ENCODE measurements at places on chromosomes 1 and 21. TPM values are rescaled to one million over a fixed set of nuclear protein-coding genes. Genes with fewer than 3 reads are reported as not detected.

- DNase-seq: no peak
Observed at GRCh38 chr1:71721532-71721931, 560.8 kb downstream of the NEGR1 start.

DNA sequence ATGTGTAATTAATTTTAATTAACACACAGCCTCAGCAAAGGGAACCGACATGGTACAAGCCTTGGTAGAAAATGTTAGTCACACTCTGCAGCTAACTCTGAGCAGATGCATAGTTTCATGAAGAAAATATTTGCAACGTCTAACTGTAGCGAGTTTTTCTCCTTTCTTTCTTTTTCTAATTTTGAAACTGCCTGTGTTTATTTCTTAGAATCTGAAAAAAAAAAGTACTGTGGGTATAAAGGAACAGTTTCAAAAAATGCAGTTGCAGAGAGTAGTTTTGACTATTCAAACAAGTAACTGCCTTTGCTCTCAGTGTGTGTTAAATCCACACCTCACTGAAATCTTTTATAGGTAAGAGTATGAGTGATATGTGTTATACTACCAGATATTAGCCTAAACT lies 149.9 kb upstream of the C1orf105 start:
- DNase-seq: no peak

MANEAL gene
- polyA plus RNA-seq: 0.93 TPM

MROH7 gene
- polyA plus RNA-seq: 4.9 TPM

KCNQ4 gene
- 0.88 TPM for polyA plus RNA-seq

- DNase-seq: peak; percentile 54
Observed at GRCh38 chr1:15952317-15953258, 23.3 kb downstream of the ZBTB17 start.

DNA sequence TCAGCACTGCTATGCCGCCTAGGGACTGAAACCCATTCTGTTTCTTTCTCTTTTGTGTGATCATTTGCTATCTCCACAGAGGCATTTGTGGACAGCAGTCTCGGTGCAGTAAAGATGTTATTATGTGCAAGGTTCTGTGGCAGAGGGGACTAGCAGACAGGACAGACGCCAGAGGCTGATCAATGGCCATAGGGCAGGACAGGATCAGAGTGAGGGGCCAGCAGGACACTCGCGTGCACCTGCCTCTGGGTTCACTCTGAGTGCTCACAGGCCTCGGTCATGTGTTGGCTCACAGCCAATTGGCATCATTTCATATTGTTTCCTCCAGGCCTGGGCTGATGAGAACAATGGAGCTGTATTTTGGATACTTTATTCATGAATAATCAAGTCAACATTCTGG lies 212.6 kb downstream of the TGFB2 start:
- DNase-seq: peak; percentile 47

DNA sequence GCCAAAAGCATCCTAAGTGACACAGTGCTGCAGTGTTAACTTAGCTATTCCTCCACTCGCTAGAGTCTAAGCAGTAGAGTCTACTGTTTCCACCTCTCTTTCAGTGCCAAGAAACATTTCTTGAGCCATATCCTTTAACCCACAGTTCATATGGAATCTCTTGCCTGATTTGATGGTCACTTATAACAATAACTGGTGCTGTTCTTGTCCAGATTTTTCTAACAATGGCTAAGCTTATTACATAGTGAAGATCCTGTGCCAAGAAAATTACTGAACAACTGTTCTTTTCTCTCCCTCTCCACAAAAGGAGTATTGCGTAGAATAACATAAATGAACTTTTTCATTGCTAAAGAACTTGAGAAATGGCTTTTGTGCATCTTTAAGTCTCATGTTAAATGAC lies 121.3 kb downstream of the CDC7 start:
- DNase-seq: no peak

S100A14 gene
- polyA plus RNA-seq: 4.3 TPM

SZT2 gene
- polyA plus RNA-seq: 20.8 TPM

- no peak for DNase-seq
Observed at GRCh38 chr1:40153073-40153770, 8.0 kb upstream of the RLF start.

GRCh38 chr1:43750083-43750482 lies 42.7 kb downstream of the ST3GAL3 start:
- no peak for DNase-seq

DNA sequence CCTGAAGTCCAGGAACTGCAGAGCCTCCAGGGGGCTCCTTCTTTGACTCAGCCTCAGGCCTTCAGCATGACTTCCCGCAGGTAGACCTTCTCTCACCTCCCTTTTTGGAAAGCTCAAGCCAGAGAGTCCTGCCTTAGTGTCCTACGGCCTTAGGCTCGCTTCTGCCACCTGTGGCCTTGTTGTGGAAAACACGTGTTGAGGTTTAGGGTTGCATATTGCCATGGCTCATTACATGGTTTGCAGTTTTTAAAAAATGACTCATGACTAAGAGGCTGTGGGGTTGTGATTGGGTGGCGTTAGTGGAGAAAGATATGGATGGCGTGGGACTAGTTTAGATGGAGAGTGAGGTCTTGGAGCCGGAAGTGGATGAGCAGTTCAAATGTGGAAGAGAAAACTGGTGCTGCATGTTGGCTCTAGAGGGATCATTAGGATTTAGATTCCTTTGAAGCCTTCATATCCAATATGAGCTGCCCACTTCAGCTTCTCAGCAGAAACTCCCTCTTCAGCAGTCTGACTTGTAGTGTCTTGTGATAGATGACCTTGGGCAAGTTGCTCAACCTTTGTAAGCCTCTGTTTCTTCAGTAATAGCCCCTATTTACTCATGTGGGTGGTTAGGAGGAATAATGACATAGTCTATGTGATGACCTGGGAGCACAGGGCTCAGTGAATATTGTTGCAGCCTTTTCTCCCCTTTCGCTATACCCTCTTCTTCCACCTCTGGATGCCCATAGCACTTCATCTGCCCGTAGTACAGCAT lies 6.5 kb upstream of the FGGY start:
- no peak for DNase-seq

DNA sequence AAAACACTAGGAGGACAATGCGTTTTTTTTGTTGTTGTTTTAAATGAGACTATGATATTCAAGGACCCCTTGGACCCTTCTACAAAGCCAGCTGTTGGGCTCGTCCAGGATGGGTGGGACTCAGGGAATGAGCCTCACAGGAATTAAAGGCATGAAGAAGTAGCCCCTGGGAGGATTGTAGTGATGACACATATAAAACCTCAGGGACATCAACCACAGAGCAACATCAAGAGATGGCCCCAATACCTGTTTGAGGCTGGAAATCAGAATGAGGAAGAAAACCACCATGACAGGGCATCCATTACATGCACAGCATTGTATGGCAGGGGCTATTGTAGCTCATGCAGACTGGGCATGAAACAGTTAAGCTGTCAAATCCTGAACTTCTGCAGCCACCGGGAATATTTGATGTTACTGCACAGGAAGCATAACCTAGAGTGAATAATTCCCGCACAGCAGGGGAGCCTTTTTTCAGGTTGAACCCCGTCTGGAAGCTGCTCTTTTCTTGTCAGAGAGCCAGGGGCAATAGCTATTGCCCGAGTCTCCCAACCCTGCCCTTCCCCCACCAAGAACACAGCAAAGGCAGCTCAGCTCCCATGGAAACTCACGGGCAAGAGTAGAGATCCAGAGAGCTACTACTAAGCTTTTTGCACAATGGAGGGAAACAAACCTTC lies 140.2 kb upstream of the FGGY start:
- no peak for DNase-seq

DNA sequence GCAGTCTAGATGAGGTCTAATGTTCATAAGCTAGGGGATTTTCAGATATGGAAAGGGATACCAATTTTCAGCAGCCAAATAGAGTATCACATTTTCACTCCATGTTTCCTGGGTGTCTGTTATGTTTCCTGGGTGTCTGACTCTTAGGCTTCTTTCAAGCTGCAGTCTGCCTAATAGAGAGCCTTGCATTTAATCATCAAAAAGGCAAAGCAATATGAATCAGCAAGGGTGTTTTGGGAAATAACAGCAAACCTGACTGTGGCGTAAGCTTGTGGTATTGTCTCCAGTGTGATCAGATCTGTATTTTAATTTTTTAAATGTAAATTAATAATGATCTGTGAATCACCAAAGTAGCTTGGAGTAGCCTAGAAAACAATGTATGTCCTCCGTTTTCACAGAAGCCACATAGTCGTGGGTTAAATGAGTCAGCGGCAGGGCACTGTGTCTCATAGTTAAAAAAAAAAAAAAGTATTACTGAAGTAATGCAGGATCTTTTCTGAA lies 10.4 kb downstream of the LGALS8 start:
- DNase-seq: no peak

DNA sequence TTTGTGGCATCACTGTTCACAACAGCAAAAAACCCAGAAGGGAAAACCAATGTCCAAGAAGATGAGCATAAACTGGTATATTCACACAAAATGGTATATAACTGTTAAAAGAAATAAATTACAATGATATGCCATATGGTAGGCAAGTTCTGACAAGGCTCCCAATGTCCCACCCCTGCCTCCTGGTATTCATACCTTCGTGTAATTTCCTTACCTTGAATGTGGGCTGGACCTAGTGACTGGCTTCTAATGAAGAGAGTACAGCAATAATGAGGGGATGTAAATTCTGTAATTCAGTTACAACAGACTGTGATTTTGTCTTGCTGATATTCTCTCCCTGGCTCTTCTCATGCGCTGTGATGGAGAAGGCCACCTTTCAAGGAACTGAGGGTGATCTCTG lies 9.3 kb downstream of the ANKRD45 start:
- no peak for DNase-seq
